ENCODE measurements at places on chromosomes 2 and 18.

DNA sequence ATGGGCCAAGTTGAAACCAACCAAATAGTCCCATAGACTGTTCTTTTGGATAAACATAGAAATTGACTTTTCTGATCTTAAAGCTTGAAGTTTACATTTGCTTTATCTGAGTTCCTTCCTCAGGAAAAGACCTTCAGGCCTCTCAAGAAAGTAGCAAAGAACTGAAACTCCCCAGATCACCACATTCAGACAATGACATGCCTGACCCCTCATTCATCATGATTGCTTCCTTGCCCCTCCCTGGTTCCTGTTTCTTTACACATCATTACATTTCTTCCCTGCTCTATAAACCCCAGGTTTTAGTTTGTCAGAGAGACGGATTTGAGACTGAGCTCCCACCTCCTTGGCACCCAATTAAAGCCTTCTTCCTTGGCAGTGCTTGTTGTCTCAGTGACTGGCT lies 83.6 kb upstream of the ST3GAL5 start:
- DNase-seq: no peak

- DNase-seq: no peak
These were observed 19.2 kb upstream of the AP1S3 start for GRCh38 chr2:223856584-223856983.

GRCh38 chr2:56053679-56054078 lies 130.1 kb upstream of the EFEMP1 start:
- DNase-seq: no peak

- DNase-seq: no peak
These were observed 134.3 kb upstream of the DSEL start for GRCh38 chr18:67650686-67651385.

GRCh38 chr2:19857806-19858205 lies 44.0 kb downstream of the TTC32 start:
- DNase-seq: no peak

GRCh38 chr2:232349946-232350635 lies 28.5 kb upstream of the ALPP start:
- no peak for DNase-seq

- DNase-seq: no peak
These were observed 3.0 kb downstream of the SP5 start for GRCh38 chr2:170717991-170718589.

- DNase-seq: no peak
These were observed 67.7 kb downstream of the NCK2 start for GRCh38 chr2:105812180-105813044.

DNA sequence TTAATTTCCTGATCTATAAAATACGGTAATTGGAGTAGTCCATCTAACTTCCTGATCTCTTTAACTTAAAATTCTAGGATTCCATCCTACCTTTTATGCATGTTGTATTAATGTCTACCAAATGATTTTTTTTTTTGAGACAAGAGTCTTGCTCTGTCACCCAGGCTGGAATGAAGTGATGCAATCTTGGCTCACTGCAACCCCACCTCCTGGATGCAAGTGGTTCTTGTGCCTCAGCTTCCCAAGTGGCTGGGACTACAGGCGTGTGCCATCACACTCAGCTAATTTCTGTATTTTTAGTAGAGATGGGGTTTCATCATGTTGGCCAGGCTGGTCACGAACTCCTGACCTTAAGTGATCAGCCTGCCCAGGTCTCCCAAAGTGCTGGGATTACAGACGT lies 47.8 kb downstream of the CFAP36 start:
- no peak for DNase-seq

GRCh38 chr18:31950583-31950982 lies 7.7 kb upstream of the TRAPPC8 start:
- no peak for DNase-seq

DNA sequence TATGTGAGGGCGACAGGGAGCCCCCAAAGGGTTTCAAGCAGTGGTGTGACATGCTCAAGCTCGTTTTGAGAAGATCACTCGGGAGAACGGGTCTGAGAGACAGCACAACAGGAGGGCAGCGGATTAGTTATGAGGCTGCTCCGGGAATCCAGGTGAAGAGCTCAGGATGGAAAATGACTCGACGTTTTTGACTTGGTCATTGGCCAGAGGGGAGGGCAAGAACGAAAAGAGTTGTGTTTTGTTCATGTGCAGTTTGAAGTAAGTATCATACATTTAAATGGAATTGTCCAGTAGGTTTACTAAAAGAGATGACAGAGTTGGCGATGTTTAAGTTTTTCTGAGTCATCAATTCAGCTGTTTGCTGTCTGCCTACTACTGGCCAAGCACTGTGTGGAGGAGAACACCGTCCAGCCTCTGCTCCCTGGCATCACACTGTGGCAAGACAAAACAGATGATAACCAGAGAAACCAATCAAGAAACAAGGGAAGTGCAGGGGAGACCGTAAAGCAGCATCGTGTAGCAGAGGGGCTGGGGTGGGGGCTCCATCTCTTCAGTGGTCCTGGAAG lies 25.3 kb upstream of the ANXA4 start:
- DNase-seq: no peak

DNA sequence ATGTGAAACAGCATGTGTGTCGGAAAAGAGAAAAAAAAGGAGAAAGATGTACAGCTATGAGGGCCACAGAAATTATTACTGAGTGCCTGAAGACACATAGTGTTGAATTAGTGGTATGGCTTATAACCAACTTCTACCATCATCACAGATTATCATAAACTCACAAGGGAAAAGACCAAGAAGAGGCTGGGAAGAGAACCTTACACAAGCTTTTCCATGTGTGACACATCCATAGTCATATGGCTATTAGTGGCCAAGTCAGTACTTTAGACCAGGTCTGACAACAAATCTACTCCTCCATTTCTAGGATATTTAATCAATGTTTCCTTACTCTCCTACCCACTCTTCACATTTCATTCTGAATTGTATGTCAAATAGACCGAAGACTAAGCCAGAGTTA lies 3.5 kb upstream of the GALNT5 start:
- DNase-seq: no peak

DNA sequence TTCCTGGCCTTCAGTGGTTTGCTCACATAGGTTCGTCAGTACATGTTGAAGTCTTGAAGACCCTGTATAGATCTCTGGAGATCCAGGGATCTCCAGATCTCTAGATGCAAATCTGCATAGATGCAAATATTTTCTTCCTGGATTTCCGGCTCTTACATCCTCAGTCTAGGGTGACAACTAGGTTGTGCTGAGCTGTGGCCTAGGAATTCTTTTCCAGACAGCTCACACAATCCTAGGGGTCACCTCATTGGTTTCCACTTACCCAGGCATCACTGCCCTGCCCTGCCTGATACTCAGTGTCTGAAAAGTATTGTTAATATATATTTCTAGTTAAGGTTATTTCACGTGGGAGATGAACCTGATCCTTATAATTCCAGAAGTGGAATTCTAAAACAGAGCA lies 105.1 kb upstream of the TTC27 start:
- DNase-seq: no peak

DNA sequence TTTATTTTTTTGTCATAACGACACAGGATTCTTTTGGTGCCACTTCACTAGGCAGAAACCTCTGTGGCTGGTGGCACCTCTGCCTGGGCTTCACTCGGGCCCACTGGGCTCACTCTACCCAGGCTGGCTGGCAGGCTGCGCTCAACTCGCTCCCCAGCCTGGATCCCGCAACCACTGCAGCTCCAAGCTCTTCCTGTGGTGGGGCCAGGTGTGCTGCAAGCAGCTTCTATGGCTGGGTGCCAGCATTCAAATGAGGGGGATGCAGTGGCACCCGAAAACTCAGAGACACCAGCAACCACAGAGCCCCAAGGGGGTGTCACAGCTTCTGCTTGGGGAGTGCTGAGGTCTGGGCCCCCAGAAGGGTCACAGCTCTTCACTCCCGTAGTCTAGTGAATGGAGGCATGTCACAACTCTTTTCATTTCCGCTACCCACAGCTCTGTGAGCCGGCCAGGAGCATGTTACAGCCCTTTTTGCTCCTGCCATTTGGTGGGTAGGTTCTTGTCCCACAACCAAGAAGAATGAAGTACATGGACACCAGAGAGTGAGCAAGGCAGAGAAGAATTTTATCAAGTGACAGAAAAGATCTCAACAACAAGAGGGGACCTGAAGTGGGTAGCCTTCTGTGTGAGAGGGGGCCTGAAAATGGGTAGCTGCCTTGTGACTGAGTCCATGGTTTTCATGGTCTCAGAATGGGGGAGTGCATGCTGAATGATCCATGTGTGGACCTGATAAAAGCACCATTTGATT lies 170.1 kb downstream of the UBR3 start:
- DNase-seq: no peak

DNA sequence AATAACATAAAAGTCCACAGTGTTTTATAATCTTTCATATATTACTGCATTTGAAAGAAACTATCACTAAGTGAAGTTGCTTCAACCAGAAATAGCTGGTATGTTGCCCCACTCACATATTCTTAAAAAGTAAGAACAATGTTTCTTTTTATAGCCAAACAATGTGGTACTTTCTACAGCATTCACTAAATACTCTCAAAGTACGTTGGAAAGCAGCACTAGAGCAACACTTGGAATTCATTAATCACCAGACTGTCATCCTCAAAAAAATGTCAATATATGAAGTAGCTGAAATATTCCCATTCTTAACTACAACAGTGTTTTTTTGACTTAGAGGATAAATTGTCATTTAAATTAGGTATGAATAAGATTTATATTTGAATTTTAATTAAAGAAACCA lies 32.8 kb downstream of the COBLL1 start:
- no peak for DNase-seq

- no peak for DNase-seq
These were observed 7.2 kb downstream of the RAB11FIP5 start for GRCh38 chr2:73105511-73105971.

GRCh38 chr2:137912371-137912770 lies 51.9 kb upstream of the HNMT start:
- DNase-seq: no peak

DNA sequence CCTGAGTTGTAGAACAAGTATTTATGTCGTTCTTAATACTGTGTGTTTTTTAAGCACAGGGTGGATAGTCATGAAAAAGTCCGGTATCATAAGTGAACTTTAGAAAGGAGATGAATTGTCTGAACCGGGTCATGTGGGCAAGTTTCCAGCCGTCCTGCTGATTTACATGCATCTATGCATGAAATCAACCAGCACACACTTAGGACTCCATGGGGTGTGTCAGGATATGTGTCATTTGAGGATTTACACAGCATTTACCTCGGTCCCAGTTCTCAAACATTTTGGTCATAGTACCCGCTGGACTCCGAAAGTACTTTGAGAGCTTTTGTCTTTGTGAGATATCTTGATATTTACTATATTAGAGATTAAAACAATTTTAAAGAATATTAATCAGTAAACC lies 47.5 kb upstream of the TWSG1 start:
- no peak for DNase-seq

DNA sequence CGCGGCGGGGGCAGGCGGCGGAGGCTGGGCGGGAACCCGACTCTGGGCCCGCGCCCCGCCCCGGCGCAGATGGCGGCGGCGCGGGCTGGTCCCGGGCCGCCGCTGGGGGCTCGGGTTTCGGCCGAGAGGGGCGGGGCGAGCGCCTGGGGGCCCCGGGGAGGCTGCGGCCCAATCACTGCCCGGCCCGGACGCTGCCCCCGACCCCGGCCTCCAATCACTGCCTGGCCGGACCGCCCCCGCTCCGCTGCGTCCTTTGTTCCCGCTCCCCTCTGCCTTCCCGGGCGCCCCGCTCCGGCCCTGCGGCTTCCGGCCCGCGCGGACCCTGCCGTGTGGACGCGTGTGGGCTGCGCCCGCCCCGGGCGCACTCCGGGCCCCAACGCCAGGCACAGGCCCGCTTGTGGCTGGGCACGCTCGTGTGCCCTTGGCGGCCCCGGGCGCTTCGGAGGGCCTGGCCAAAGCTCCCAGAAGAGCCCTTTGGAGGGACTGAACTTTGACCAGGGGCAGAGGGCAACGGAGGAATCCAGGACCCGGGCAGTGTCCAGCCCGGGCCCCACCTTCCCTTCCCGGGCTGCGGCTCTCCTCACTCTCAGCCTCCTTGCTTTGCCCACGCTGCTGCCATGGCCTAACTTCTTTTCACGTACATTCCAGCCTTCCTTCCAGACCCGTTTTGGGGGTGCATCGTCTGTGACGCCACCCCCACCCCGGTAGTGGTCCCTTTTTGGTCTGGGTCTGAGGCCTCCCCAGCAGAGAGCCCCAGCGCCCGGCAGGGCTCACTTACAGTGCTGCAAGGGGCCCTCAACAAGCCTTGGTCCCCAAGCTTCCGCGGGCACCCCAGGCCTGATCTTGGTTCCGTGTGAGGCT lies 27.1 kb upstream of the PTMA start:
- peak; percentile 42 for DNase-seq

GRCh38 chr2:123451542-123451941 lies 573.5 kb upstream of the CNTNAP5 start:
- DNase-seq: no peak

DNA sequence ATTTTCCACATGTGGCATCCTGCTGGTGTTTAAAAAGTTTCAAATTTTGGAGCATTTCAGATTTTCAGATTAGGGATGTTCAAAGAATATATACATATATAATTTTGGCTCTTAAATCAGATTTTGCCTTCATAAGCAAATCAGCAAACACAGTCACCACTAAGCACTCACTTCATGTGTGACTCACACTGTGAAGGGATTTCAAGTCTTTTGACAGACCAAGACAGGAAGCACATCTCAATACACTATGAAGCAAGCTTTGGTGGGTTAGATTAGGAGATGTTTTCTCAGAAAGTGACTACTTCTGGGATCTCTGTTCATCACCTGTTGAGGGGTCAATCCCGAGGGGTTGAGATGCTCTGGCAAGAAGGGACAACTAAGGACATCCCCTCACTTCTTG lies 227.8 kb upstream of the RBBP8 start:
- no peak for DNase-seq

GRCh38 chr2:100192825-100193224 lies 50.4 kb upstream of the AFF3 start:
- DNase-seq: no peak
